Bronchial epithelial cell (primary cell): ENCODE measurements at places on chromosomes 16 and 17. TPM values are rescaled to one million over a fixed set of nuclear protein-coding genes. Genes with fewer than 3 reads are reported as not detected.

The HOXB4 gene
- not detected in 2 replicates for total RNA-seq

DNA sequence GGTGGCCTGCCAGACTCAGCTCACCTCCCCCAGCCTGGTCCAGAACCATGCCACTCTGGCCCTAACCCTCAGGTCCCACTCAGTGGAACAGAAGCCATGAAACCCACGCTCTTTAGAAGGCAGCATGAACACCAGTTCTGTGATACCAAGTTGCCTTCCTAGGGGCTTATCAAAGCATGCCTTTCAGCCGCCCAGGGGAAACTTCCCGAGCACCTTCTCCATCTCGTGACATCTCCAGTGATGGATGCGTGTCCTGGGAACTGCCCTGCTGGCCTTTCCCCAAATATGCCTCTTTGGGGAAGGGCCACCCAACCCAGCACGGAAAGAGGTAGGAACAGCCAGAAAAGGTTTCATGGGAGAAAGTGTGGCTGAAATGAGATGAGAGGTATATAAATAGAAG is 8.3 kb downstream of the CCDC42 start:
- DNase-seq = no peak

DNA sequence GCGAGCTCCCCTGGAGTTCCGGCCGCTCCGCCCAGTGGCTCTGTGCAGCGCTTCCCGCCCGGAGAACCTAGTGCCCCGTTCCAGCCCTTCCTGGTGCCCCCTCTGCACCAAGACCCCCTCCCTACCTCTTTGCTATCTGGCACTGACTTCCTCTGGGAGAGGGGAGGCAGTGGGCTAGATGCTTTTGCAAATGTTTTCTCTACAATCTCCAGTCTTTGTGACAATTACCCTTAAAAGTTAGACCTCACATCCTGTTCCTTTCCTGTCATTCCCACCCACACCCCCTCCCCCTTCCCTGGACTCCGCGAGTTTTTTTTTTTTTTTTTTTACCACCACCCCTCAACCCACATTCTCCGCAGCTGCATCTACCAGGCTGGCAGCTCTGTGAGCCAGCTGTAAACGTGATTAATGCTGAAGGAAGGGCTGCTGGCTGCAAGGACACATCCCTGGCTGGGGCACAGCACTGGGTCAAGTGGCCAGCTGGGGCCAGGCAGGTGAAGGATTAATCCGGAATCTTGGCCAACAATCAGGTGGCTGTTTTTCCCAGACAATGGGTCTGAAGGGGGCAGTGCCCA is 101.5 kb downstream of the MGAT5B start:
- DNase-seq = no peak

- DNase-seq = no peak
Observed at GRCh38 chr17:32689348-32689747, 187.6 kb downstream of the MYO1D start.

DNA sequence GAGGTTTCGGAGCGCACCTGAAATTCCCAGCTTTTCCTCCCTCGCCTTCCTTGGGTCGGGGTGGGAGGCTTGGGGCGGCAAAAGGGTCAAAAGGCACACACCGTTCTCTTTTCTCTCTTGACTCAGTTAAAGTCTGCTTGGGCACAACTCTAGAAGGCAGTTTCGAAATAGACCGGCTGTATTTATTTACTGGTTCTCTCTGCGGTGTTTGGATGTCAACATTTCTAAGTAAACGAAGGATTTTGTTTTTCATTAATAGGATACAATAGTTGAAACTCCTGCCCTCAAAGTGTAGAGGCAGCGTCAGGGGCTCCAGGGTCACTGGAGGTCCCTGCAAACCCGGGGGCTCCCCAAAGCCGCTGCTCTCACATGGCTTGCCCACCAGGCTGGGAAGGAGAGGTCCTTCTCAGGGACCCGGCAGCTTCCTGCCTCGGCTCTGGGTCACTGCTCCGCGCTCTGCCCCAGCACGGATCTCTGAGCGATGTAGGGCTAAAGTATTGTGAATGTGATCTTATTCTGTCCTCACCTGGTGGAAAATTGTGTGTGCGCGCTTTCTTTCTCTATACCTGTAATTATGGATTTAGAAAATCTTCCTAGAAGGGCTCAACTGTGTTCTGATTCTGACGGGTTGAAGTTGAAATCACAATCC is 952 bp downstream of the BMERB1 start:
- DNase-seq = no peak
